GM03348 (cell line): ENCODE measurements at places on chromosomes 11 and 22.

- DNase-seq = peak; percentile 73
Observed at GRCh38 chr11:46120346-46121300, 631 bp downstream of the PHF21A start.

DNA sequence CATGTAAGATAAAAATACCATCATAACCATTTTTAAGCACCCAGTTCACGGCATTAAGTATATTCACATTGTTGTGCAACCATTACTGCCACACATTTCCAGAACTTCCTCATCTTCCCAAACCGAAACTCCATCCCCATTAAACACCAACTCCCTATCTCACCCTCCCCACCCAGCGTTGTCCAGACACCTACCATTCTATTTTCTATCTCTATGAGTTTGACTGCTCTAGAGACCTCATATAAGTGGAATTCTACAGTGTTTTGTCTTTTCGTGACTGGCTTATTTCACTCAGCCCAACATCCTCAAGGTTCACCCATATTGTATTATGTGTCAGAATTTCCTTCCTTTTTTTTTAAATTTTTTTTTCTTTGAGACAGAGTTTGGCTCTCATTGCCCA, 45.2 kb downstream of the PPFIA1 start:
- DNase-seq = no peak

GRCh38 chr11:125223901-125224361, 59.4 kb downstream of the PKNOX2 start:
- no peak for DNase-seq

DNA sequence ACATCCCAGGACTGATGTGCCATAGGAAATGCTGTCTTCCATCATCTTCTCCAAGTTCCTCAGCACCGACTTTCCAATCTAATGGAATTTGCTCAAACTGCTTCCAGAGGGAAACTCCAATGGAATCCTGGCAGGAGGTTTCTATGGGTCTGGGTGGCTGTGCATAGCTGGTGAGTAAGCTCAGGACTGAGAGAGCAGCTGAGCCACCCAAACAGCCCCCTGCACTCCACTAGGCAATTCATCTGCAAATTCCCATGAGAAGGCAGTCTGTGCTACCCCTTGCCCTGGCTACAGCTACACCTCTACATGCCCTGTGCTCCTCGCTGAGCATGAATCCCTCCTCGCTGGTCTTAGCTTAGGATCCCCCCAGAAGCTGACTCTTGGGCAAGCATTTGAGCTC, 127.9 kb upstream of the CSNK2A3 start:
- DNase-seq = no peak

- no peak for DNase-seq
Observed at GRCh38 chr11:8294251-8294935, 30.7 kb upstream of the LMO1 start.

DNA sequence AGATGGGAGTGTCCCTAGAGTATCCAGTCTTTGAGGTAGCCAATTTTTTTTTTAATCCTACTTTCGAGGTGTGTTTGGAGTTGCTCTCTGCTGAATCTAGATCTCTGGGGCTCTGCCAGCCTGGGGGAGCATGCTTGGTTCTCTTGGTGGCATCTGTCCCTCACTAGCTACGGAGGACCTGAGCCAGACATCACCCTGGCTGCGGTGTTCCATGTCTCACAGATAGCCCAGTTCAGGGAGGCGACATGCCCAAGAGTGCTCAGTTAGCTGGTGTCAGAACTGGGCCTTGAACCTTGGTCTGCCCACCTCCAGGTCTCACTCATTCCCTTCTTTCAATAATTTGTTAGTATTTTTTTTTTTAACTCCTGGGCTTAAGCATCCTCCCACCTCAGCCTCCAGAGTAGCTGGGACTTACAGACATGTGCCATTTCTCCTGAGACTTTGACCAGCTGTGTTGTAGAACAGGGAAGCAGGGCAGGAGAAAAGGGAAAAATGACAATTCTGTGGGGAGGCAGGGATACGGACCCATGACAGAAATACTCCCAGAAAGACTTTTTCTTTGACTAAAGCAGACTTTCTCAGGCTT, 621 bp downstream of the HMOX1 start:
- no peak for DNase-seq

DNA sequence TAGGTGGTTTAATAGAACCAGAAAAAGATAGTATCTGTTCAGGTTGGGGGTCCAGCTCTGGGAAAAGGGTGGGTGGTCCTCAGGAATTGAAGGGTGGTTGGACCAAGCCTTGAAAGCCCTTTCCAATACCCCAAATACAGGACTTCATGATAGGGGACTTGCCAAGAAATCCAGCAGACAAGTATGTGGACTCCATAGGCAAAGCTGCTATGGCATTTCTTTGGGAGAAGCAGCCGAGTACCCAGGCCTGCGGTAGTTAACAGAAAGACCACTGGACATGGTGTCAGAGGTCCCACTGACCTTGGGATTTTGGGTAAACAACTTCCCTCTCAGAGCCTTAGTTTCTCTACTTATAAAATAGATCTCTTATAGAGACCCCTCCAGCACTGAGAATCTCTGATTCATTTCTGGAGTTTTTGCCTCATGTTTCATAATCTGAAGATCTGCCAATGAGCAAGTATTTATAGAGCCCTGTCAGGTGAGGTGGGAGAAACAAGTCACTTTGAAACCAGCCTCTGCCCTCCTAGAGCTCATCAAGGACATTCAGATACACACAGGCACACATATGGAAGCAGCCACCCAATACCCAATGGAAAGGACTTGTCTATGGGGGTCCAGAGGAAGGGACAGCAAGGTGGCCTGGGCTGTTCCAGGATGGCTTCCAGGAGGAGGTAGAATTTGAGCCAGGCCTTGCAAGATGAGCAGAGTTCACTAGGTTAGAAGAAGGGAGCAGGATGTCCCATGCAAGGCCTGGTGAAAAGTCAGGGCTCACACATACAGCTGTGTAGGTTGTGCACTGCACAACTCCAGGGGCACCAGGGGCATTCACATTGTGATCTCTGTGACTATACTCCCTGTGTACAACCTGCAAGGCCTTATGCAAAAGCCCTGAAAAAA, 31.0 kb upstream of the ACCSL start:
- DNase-seq = no peak
